Testis (tissue), 5 donors: ENCODE measurements at places on chromosomes 5 and 9. TPM values are rescaled to one million over a fixed set of nuclear protein-coding genes. Genes with fewer than 3 reads are reported as not detected.
A peak's percentile ranks its signal among the peaks of the same experiment; 100 is the strongest.

The GRIA1 gene
- 0.93 TPM for total RNA-seq

The IL4 gene
- total RNA-seq, result not detected

The LIX1 gene
- not detected for total RNA-seq

The ADCY2 gene
- total RNA-seq, result 18.5 TPM

The TMEM252 gene
- total RNA-seq, result not detected

The WDR31 gene
- 6.8 TPM for total RNA-seq

The CDH9 gene
- total RNA-seq, result 0.25 TPM

- DNase-seq, result peak; percentile 79
Measured at GRCh38 chr9:87148331-87149104, 201.2 kb upstream of the GAS1 start.

- no peak for DNase-seq
Measured at GRCh38 chr9:127451858-127452656, 747 bp downstream of the LRSAM1 start.

- no peak for DNase-seq
Measured at GRCh38 chr9:136275655-136276429, 28.1 kb downstream of the CCDC187 start.

- DNase-seq, result peak; percentile 69
Measured at GRCh38 chr5:157366741-157367674, 93.0 kb upstream of the NIPAL4 start.

DNA sequence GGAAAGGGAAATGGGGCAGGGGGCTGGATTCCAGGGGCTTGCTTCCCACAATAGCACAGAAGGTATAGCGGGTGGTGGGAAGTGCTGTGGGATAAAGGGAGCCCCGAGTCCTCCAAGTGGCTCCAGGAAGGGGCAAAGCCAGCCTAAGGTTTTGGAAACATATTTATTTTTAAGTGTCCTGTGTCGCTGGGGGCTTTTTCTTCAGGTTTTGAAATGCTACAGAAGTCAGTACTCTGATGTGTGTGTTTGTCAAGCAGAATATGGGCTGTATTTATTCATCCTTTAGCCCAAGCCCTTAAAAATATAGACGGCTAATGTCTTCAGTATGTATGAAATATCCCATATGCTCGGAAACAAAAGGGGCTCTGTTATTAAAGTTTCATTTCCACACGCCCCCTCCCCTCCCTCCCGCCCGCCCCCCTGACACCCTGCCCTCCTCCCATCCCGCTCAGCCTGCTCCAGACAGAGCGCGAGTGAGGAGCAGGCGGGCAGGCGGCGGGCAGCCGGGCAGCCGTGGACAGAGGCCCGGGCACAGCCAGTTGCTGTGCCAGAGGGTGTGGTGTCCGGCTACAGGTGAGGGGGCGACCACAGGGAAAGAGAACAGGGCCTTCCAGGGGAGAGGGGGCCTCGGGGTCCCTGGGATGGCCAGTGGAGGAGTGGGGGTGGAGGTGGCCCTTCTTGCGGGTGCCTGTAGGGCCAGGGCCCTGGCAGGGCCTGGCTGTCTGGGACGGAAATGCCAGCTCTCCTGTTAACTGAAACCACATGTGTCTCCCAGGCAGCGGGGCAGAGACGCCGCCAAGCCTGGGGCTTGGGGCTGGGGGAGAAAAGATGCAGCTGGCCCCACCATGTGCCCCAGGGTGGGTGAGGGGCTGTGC lies 39.6 kb upstream of the SYNPO start:
- no peak for DNase-seq

GRCh38 chr9:20562051-20562450 lies 60.2 kb downstream of the MLLT3 start:
- DNase-seq, result no peak

DNA sequence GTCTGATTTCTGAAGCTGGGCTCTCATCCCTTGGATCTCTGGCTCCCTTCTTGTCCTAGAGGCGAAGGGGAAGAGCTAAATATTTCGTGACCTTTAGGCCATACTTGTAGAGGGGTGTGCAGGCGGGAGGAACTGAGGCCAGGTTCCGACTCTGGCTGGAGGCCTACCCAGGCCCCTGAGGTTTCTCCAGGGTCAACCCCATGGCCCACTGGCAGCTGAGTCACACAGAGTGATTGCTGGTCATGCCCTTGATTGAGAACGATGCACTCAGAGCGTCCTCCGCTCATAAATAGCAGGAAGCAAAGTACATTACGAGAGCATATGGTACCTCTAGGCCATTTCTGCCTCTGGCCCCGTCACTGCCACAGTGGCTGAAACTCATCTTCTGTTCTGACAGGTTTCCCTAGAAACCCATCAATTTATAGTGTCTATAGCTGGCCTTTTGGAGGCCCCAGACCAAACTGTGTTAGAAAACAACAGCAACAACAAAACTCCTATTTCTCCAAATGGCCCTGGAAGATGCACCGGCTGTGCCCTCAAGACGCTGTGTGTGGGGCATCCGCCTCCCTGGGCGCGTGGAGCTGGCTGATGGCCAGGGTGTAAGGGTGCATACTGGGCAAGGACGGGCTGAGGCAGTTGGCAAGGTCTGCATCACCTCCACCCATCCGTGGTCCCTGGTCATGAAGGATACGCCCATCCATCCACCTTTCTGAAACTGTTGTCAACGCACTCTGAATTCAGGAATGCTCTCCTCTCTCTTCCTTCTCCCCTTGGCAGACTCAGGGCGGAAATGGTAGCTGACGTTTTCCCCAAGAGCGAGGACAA lies 32.9 kb upstream of the FCN1 start:
- no peak for DNase-seq

GRCh38 chr5:169803077-169803981 lies 166.3 kb downstream of the DOCK2 start:
- peak; percentile 33 for DNase-seq

DNA sequence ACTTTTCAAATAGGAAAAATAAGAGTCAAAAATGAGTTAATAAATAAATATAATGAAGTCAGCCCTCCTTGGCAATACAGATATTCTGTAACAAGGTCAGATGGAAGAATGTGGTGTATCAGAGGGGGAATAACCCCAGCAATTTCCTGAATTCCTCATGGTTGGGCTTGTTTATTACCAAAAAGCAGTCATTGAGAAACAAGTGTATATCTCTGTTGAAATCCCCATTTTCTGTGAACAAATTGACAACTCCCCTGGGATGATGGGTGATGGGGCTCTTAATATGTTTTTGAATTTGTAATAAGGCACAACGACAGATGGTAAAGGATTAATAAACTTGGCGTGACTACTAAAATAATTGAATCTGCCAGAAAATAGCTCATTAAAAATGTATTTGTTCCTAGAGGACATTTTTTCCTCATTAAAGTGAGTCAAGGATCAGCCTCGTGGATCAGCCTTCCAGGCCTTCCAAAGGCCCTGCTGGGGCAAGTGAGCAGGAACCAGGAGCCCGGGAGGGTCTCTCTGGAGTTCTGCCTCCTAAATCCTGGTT lies 34.2 kb downstream of the THBS4 start:
- DNase-seq, result no peak

DNA sequence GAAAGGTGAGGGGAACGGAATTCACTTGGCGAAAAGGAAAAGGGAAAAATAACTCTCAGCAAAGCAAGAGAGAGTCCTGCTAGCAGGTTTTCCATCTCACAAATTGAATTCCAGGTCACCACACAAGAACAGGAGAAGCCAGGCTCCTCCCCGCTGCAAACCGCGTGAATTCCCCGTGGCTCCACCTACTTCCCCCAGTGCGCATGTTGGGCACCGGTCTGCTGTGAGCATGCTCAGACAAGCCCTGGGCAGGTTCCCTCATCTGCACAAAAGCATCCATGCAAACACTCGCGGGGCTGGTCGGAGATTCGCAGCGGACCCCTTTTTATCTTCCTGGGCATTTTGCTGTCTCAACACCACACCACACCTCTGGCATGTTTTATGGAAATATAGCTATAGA lies 58.5 kb upstream of the S1PR3 start:
- peak; percentile 71 for DNase-seq

GRCh38 chr5:15606197-15606596 lies 106.2 kb downstream of the FBXL7 start:
- no peak for DNase-seq

DNA sequence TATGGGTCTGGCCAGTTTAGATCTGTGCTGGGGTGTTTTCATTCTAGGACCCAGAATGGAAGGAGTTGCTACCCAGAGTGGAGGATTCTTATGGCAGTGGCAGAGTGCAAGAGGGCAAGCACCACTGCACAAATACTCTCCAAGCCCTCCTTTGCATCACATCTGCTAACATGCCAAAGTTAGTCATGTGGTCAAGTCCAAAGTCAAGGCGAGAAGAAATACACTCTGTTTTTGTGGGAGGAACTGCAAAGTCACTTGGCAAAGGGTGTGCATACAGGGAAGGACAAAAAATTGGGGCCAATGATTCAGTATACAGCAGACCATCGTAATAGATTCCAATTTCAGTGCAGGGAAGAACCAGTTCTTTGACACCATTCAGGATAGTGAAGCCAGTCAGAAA lies 43.9 kb upstream of the HMGCS1 start:
- no peak for DNase-seq

DNA sequence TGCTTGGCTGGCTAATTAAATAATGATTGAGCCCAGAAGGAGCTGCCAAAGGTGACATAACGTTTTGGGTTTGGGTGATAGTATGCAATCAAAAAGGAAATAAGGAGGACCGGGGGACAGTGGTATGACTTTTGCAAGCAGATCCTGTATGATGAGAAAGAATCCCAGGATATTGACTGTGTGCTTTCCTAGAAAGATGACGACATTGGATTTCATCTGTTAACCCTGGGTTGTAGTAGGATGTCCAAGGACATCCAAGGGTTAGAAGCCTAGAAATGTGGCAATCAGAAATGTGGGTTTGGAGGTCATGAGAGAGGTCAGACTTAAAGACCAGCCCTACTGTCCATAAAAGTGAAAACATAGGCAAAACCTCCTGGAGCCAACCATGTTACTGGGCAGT lies 50.3 kb upstream of the HMHB1 start:
- DNase-seq, result no peak

GRCh38 chr9:92971121-92971520 lies 23.8 kb downstream of the FGD3 start:
- no peak for DNase-seq

DNA sequence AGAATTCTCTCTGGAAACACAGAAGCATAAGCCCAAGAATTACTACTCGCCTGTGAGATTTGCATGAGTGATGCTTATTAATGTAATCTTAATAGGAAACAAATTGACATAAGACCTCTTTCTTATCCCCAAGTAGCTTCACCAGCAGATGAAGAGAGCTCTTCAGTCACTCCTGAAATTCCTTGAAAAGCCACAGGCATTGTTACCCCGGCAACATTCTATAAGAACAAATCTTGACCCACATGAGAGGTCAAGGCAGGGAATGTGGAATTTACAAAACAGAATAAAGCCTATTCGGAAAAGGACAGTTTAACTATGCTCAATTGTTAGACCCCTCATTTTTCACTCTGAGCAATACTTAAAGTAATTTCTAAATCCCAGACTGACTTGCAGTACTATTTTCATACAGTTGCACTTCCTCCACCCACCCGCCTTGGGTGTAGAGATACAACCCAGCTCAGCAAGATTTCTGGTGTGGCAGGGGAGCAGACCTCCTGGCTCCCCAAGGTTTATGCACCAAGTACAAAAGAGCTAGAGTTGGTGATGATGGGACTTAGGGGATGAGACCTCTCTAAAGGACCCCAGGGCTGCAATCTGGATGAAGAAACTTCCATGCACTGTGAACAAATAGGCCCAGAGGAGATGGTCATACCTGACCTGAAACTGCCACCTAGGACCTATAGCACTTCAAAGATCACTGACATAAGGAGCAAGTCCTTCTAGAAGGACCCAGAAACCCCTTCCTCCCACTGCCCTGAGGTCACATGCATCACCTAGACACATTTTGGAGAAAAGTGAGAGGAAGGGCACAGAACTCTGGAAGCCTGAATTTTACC lies 242.1 kb downstream of the ZNF608 start:
- no peak for DNase-seq

- peak; percentile 60 for DNase-seq
Measured at GRCh38 chr9:128921881-128922763, 1.3 kb downstream of the PHYHD1 start.

DNA sequence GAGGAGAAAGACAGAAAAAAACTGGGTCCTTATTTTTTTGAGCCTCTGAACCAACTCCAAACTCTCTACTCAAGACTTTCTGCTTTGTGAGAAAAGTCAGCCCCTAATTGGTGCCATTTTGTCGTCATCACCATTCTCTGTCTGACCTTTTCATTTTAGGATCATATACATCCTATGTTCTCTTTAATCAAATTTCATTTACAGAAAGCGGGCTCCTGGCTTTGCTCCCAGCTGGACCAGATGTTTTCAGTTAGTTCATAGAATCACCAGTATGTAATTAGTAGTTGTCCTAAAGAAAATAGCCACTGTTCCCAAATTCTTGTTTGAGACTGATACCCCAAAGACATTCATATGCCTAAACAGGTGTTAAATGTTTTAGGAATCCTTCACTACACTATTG lies 28.6 kb upstream of the SLCO4C1 start:
- no peak for DNase-seq

DNA sequence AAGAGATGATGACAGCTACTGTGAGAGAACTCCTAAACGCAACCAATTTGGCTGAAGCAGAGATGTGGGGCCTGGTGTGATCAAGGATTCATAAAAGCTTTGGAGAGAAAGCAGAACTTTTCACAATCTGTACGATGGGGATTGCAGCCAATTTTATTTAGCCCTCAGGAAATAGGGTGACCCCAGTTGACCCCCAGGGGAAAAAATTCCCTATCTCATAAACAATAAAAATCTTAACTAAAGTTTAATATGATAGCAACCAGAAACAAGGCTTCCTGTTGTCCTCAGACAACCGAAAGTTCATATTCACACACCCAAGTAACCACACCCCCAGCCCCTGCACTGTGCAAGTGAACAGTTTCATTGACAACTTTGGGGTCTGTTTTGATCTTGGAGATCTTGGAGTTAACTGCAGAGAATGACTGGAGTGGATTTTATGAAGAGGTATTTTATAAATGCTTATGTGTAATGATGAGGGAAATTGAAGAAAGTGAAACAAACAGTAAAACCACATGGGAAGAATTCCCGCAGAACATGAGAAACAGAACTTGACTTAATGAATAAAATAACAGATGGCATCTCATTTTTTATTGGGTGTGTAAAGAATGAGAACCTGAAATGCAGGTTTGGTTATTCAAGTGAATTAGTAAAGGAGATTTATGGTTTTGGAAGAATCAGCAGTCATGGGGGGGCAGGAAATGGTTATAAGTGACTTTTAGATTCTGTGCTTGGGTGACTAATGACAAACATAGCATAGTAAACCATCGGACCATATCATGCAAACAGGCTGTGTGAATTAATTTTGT lies 94.5 kb downstream of the PDE4D start:
- no peak for DNase-seq
